ENCODE measurements at places on chromosomes 2 and 18.

GRCh38 chr2:188746727-188747126 lies 227.4 kb upstream of the COL3A1 start:
- DNase-seq, result no peak

GRCh38 chr18:8045884-8046281 lies 478.8 kb downstream of the PTPRM start:
- no peak for DNase-seq

DNA sequence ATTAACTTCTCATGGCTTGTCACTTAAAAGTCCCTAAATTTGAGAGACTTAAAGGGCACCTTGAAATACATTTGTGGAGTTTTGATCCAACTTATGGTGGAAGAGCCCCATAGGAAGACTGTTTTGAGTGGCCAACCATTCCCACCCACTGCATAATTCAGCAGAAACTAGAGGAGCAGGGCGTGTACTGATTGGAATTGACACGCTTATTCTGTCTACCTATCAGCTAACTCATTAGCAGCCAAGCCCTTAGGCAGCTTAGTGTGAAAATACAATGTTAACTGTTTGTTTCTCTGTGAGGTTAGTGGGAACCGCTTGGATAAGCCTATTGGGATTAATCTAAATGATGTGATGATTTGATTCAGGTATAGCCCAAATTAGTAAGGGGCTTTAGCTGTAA lies 6.4 kb downstream of the LGALSL start:
- no peak for DNase-seq

GRCh38 chr18:36650906-36651305 lies 177.9 kb downstream of the TPGS2 start:
- no peak for DNase-seq

All from mucosa of gallbladder (tissue), 1 donor.